Uterus (tissue), 4 donors: ENCODE measurements at places on chromosomes 5 and 9. TPM values are rescaled to one million over a fixed set of nuclear protein-coding genes. Genes with fewer than 3 reads are reported as not detected.

- no peak for DNase-seq
Observed at GRCh38 chr9:136050266-136050700, 44.8 kb downstream of the NACC2 start.

- no peak for DNase-seq
Observed at GRCh38 chr9:78622126-78622525, 325.2 kb downstream of the PSAT1 start.

DNA sequence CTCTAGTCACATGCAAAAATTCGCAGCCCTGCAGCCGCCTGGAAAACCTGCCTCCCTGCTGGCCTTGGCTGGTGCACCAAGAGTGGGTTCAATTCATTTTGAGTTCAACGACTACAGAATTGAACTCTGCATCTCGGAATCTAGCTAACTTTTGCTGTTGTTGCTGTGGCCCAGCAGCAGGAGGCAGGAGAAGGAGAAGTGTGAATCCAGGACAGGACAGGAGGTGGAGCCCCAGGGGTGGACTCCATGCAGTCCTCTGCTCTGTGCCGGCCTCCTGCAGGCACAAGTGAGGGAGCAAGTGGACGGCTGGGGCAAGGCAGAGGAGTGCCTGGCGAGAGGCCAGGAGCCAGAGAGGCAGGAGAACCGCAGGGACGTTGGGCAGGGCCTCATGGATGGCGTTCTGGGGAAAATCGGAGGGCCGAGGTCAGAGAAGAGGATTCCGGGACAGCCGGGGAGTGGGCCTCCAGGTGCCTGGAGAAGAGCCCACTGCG lies 214.2 kb downstream of the FANCC start:
- no peak for DNase-seq

CLIC3 gene
- total RNA-seq = 1.5 TPM

KCNV2 gene
- not detected for total RNA-seq
